Cortex of kidney (tissue), 1 donor: ENCODE measurements at places on chromosomes 7 and 10.

- no peak for DNase-seq
Measured at GRCh38 chr7:8216334-8216690, 45.7 kb downstream of the ICA1 start.

- DNase-seq, result no peak
Measured at GRCh38 chr7:156994417-156994816, 16.0 kb downstream of the MNX1 start.

DNA sequence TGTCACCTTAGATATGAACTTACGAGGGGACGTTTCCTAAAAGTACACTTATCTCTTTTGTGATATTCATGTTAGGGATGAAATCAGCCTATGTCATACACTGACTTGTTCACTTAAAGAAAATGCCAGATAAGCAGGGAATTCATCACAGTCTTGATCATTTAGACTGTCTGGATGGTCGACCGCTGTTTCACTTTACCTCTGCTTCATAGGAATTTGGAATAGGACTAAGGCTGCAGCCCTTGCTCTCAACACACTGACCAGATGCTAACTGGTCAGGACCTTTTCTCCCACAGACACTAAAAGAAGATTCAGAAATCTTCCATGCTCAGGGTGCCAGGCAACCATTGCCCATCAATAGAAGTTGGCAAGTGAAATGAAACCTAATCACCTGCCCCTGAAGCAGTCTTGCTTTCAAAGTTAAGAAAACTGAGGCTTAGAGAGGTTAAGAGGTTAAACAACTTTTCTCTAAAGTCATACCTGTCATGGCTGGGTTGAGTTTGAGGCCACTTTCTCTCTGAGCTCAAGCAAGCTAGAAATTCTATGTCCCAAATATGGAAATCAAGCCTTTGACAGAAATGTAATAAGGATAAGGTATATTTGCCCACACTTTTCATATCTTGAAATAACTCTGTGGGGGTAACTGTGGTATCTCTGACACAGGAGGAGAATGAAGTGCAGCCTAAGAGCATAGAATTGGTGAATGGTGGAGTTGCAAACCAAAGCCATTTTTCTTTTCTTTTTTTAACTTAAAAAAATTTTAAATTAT lies 77.1 kb downstream of the MAP3K8 start:
- DNase-seq, result no peak

DNA sequence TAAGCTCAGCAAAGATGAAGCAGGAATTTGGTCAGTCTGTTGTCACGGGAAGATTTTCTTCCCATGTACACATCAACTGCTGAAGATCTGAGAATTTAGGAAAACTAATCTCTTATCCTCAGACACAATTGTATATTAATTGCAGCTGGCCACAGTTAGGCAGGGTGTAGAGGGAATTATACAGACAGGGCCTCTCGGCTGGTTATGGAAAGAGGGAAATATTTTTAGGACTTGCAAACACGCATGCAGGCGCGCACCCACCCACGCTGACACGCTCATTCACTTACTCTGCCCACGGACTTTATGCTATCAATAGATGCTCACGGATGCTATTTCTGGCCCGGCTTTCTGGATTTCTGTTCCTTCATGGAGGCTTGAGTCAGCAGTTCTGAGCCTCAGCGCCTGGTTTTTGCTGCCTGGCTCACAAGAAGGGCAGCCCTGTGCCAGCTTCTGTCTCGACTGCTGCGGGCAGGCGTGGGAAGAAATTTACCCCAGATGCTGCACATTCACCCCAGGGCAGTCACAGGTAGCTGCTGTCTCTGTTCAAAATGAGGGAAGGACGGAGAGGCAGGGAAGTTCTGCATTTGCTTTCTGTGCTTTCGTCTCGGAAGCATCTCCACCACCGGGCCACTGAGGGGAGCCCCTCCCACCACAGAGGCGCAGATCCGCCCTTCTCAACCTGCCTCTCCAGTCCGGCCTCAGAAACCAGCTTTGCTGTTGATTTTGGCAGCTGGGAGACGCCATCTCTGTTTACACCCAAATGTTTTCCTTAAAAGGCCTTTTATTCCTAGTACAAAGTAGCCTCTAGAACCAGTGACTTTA lies 116.3 kb upstream of the BTBD16 start:
- DNase-seq, result no peak

GRCh38 chr7:151756076-151756731 lies 120.7 kb downstream of the PRKAG2 start:
- DNase-seq, result no peak

DNA sequence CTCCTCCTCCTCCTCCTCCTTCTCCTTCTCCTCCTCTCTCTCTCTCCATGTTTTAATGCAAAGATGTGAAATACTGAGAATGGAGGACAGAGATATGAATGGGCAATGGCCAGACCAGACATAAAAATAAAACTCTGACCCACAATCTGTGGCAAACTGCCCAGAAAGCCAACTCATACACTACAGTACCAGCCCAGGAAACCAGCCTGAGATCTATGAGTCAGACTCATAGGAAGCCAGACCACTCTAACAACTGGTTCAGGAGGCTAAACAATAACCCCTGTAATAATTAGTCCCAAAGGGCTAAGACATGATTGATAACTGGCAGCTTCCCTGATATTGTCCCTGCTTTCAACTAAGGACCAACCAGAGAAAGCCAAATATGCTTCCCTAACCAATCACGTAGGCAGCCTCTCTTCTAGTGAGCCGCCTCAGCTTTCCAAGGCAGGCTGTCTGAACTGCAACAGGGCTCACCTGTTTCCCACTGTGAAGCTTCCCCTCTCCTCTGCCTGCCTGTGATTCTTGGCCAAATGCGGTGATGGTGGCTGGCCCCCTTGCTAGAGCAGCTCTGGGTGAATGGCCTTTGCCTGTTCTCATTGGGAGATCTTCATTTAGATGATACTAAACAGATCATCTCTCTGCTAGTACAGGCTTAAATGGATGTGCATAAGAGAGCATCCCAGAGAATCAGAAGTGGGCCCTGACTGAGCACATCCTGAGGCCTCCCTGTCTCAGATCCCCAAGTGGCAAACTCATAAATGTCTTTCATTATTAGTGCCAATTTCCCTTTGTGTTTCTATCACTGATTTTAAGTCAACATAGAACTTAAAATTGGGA lies 817.6 kb downstream of the TNS3 start:
- no peak for DNase-seq

DNA sequence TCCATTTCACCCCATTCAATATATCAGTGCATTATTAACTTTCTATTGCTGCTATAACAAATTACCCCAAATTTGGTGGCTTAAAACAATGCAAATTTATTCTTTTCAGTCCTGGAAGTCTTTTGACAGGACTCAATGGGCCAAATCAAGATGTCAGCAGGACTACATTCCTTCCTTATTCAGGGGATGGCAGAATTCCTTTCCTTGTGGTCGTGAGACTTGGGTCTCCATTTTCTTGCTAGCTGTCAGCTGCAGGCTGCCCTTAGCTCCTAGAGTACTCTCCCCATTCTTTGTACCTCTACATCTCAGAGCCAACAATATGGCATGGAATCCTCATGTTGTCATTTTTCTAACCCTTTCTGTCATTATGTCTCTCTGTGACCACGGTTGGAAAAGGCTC lies 310.6 kb downstream of the HDAC9 start:
- DNase-seq, result no peak

GRCh38 chr7:127881564-127881963 lies 149.7 kb downstream of the LRRC4 start:
- DNase-seq, result no peak

GRCh38 chr7:135320268-135320667 lies 86.6 kb downstream of the STRA8 start:
- DNase-seq, result no peak

GRCh38 chr7:74671602-74672001 lies 14.1 kb downstream of the GTF2I start:
- no peak for DNase-seq

GRCh38 chr10:118259288-118259906 lies 82.7 kb downstream of the FAM204A start:
- DNase-seq, result no peak

- DNase-seq, result no peak
Measured at GRCh38 chr7:53900856-53901528, 641.2 kb upstream of the VSTM2A start.

GRCh38 chr7:126803060-126803665 lies 449.6 kb downstream of the GRM8 start:
- no peak for DNase-seq

GRCh38 chr10:110013630-110014293 lies 6.0 kb downstream of the ADD3 start:
- no peak for DNase-seq
